ENCODE measurements at places on chromosomes 6 and 20.

DNA sequence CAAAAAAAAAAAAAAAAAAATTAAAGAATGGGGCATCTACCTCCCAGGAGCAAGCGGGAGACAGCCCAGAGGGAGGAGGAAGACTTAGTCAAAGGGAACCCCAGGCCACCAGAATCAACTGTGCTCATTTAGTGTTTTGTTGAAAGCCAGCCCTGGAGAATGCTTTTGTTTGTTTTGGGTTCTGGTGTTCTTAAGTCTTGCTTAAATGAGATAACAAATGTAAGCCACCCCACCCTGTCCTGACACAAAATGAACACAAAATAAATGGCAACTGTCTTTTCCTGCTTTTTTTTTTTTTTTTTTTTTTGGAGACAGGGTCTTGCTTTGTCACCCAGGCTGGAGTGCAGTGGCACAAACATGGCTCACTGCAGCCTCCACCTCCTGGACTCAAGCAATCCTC, 165.0 kb upstream of the JARID2 start:
- no peak for DNase-seq

DNA sequence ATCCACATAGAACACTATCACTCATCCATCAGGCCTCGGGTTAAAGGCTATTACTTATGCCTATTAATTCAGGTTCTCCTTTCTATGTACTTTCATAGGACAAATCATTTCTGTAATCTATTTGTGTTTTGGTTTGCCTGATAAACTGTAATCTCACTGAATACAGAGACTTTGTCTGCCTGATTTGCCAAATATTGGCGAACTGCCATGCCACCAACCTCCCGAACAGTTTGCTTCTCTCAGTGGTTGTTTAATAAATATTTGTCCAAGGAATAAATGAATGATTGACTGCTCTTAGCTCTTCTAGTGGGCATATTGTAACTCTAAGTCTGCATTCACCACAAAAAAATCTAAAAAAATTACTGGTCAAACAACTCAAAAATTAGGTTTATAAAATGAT, 170.1 kb upstream of the ZFP64 start:
- DNase-seq: no peak

DNA sequence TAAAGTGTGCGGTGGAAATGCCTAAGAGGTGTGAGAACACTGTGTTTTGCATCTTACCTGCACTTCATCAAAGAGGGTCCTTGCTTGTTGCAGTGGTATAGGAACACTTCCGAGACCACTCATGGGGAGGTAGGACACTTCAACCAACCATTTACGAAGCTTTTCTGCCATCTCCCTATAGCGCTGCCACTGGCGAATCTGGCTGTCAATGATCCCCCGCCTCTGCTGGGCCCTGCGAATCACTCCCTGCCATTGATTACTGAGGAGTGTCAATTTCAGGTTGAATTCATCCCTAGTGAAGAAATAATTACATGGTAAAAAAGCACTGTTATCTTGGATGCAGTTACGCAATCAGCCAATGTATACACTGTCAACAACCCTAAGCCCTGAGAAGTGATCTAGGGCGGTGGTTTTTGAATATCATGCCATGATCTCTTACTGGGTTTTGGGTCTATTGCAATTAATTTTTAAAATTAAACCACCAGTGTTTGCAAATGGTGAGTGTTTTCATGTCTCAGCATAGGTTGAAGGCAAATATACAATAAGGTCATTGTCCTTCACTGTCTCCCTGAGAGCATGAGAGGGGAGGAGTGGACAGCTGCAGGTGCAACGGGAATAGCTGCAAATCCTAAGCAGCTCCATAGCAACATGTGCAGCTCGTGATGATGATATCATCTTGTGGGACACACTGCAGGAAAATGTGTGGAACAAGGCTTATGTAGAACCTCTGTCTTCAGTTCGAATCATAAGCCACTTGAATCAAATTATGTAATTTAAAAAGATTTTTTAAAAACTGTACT, 400.6 kb downstream of the ESR1 start:
- DNase-seq: no peak

DNA sequence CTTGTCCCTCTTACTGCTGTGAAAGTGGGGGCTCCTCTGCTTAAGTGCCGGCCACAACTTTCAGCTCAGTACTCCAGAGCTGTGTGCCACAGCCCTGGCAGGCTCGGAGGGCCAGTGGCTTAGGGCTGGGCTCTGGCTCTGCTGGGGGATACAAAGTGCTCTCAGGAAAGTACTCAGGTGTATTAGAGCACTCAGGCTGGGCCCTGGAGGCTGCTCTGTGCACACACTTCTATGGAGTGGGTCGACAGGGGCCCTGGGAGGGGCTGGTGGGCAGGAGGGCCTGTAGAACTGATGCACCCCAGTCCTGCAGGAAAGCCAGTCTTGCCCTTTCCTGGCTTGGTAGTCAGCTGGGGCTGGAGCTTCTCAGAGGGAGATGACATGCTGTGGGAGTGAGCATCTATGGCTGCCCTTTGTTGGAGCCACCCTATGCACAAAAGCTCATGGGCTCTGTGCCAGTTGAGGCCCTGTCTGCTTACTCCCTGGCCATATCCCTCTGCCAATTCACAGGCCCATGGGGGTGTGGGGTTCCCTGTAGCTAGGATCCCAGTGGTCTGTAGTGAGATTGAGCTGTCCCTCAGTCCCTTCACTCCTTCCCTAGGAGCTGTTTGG, 22.0 kb downstream of the CENPW start:
- no peak for DNase-seq

- DNase-seq: no peak
These were observed 12.1 kb upstream of the COL21A1 start for GRCh38 chr6:56259234-56260077.

GRCh38 chr20:61686051-61686936, 379.4 kb downstream of the TAF4 start:
- DNase-seq: no peak

GRCh38 chr6:149237464-149237863, 80.0 kb upstream of the TAB2 start:
- no peak for DNase-seq

- no peak for DNase-seq
These were observed 106.5 kb downstream of the ATP9A start for GRCh38 chr20:51661609-51662178.

Measured in NCI-H460 (cell line).